ENCODE measurements at places on chromosomes 11 and 22. TPM values are rescaled to one million over a fixed set of nuclear protein-coding genes. Genes with fewer than 3 reads are reported as not detected.

DNA sequence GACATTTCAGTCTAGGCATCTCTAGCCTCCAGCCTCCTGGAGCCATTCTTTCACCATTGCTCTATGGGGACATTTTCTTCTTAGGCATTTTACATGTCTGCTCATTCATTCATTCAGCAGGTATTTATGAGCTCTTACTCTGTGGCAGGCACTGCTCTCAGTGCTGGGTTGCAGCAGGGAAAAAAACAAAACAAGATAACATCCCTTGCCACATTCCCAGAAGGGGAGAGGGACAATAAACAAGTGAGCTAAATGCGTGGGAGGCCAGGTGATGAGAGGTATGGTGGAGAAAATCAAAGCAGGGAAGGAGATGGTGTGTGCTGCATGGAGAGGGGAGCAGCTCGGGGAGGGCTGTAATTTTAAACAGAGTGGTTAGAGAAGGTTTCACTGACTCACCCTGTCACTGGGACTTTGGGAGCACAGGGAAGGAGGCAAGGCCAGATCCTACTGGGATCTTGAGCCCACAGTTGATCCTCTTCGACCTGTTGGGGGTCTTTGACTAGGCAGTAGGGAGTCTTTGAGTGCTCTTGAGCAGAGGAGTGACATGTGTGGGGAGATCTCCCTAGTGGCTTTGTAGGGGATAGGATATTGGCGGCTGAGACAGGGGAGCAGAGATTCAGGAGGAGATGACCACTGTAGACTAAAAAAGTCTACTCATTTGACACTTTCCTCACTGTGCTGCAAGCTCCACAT lies 17.0 kb downstream of the MICAL2 start:
- no peak for DNase-seq

TEX54 gene
- not detected for total RNA-seq

PANX2 gene
- total RNA-seq: not detected

PRR5 gene
- total RNA-seq: 24.0 TPM

- DNase-seq: no peak
These were observed 419.0 kb downstream of the LRRC4C start for GRCh38 chr11:41040474-41040873.

DNA sequence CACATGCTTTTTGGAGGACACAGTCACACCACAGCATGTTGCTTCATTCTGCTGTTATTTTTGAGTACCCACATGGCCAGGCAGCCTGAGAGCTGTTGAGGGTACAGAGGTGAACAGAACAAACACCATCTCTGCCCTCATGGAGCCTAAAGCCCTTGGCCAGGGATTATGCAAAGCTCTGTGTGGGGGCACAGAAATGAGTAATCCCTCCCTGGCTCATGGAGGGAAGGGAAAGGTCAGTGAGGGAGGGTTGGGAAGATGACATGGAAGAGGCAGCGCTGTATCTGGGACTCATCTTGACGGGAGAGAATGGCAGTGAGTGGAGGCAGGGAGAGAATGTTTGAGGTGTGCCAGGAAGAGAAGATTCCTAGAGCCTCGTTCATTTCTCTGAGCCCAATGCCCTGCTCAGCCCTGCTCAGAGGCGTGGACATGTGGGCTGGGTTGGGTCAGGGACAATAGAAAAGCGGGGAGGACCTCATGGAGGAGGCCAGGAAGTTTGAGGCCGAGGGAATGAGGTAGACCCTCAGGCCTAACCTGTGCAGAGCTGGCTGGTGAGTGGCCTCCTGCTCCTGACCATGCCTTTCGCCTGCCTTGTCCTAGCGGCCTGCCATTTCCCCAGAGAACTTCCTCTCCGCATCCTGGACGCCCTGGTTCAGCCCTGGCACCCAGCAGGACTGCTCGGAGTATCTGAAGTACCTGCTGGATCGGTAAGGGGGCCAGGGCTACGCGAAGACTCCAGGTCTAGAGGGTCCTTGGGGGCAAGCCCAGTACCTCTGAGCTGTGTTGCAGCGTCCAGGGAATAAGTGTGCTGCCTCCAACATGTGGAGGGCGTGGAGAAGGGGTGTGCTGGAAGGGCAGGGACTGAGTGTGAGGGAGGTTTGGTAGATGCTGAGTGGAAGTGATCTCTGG lies 19.8 kb downstream of the USP35 start:
- peak; percentile 73 for DNase-seq

- peak; percentile 6 for DNase-seq
These were observed 63.6 kb upstream of the PAX6 start for GRCh38 chr11:31874631-31875191.

DNA sequence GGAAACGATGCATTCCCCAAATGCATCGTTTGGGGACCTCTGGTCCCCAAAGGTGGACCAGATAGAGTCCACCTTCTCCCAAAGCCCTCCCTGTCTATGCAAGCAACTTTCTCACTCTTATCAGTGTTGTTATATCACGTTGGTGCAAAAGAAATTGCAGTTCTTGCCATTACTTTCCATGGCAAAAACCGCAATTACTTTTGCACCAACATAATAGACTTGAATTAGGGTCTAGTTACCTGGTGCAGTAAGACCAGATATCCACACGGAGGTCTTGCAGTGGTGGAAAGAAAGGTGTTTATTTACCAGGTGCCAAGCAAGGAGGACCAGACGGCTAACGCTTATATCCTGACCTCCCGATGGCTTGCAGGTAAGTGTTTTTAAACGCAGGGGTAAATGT lies 129.0 kb downstream of the MIAT start:
- DNase-seq: no peak

GRCh38 chr11:123060277-123061000 lies 1.5 kb downstream of the HSPA8 start:
- no peak for DNase-seq

DNA sequence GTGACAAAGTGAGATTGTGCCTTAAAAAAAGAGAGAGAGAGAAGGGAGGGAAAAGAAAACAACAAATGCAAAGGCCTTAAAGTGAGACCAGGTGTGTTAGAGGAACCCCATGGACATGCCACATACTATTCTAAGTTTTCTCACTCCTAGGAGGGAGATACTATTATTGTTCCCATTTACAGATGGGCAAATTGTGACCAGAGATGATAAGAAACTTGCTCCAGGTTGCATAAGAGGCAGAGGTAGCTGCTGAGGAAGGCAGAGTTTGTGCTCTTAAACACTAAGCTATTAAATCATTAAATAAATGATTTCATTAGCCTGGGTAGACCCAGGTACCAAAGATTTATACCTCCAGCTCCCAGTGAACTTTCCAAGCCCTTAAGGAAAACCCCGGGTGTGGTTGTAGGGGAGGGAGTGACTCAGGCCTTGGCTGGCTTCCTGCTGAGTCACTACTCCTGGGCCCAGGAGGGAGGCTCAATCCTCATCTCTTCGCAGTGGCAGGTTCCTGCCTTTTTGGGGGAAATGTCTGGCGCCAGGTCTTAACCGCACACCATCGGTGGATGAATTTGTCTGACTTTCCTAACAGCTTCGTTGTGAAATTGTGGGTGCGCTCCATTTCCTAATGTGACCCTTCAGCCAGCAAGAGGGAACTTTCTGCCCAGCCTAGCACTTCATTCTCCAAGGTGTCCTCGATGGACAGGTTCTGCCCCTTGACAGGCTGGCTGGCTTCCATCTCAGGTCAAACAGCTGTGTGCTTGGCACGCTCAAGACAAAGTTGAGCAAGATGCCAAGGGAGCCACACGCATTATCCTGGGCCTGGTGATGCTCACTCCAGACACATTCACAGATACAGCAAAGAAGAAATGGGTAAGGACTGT lies 33.4 kb upstream of the PTPRJ start:
- peak; percentile 98 for DNase-seq
